ENCODE measurements at places on chromosomes 1 and 21. TPM values are rescaled to one million over a fixed set of nuclear protein-coding genes. Genes with fewer than 3 reads are reported as not detected.

GRCh38 chr1:38560457-38560856 is 299.1 kb downstream of the RRAGC start:
- no peak for DNase-seq

- DNase-seq = no peak
These were observed 493.2 kb upstream of the NFIA start for GRCh38 chr1:60589046-60589748.

GRCh38 chr1:187513190-187513589 is 684.4 kb downstream of the PLA2G4A start:
- no peak for DNase-seq

GRCh38 chr1:245444147-245444828 is 289.5 kb downstream of the KIF26B start:
- DNase-seq = no peak

DNA sequence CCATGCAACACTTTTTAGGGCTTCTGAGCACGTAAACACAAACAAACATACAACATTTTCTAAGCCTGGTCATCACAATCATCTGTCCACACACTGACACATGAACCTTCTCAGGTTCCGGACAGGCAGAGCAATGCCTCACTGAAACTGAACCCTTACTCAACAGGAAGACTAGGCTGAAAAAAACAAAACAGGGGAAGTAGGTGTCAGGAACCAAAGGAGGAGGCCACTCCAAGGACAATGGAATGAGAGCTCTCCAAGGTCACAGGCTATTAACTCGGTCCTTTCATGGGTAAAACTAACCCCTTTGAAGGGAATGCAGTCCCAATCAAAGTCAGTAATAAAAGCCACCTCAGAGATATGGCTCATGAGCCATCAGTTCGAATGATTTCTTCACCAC is 76.6 kb downstream of the FAM78B start:
- no peak for DNase-seq

DNA sequence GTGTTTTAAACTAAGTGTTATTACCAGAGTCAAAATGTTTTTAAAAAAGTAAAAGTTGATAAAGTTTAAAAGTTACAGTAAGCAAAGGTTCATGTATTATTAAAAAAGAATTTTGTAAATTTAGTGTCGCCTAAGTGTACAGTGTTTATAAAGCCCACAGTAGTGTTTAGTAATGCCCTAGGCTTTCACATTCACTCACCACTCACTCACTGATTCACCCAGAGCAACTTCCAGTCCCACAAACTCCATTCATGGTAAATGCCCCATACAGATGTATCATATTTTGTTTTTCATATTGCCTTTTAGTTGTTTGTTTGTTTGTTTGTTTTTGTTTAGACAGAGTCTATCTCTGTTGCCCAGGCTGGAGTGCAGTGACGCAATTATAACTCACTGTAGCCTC is 353.8 kb upstream of the PTBP2 start:
- peak; percentile 40 for DNase-seq

GRCh38 chr1:241688940-241689368 is 36.9 kb downstream of the WDR64 start:
- peak; percentile 83 for DNase-seq

The AMY2B gene
- not detected for total RNA-seq

GRCh38 chr1:67217417-67217816 is 51.2 kb downstream of the IL23R start:
- DNase-seq = no peak

GRCh38 chr1:97647776-97648175 is 273.1 kb downstream of the DPYD start:
- DNase-seq = peak; percentile 75

The KRTAP12-2 gene
- not detected for total RNA-seq

The RUNX3 gene
- total RNA-seq = 0.17 TPM

The TPTE gene
- not detected for total RNA-seq

DNA sequence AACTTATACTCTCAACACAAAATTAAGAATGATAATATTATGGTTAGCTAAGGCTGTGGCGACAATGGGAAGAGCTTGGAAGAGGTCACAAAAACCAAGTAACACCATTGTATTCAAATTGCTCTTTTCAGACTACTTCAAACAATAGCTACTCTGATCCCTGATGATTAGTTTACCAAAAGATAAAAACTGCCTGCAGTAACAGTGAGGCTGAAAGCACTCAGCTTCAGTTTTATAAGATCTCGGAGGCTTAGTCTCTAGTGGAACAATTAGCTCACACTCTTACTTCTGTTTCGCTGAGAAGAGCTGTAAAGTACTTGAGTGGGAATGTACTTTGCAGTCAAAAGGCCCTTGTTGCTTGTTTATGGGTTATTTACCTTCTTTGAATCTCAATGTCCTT is 278.5 kb downstream of the LRRC7 start:
- no peak for DNase-seq

GRCh38 chr1:186829686-186830587 is 1.2 kb downstream of the PLA2G4A start:
- DNase-seq = no peak

DNA sequence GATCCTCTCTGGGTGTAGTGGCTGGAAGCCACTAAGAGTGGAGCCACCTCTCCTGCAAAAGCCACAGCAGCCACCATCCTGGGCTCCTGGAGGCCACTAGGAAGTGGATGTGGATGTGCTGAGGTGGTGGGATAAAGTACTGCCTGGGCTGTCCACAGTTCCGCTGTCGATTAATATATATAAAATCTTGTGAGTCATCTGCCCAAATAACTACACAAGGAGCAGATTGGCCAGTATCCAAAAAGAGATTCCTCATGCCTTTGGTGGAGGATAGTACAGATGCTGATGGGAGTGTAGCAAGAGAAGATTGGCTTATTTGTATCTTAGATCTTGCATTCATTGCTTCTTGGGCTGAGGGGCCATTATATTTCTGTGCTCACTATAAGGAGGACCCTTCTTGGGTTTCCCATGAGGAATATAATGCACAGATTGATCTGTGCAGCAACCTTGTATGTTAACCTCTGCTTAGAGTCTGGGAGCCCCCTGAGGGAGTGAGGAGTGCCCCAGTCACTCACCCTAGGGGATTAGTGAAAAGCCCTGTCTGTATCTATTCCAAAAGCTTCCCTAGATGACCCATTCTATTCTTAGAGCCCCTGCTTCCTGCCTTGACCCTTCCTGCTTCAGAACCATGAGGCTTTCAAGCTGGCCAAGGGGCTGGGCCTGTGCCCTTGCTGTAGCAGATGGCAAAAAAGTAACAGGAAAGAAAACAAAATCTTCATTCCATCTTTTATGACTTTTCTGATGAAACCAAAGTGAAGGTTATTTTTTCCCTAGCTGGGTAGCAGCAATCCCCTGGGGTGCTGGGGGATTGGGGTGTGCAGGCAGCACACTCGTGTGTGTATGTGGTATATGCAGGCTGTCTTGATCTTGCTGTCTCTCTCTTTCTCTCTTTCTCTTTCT is 31.7 kb downstream of the RCSD1 start:
- peak; percentile 95 for DNase-seq

The TMEM51 gene
- 22.2 TPM for total RNA-seq

DNA sequence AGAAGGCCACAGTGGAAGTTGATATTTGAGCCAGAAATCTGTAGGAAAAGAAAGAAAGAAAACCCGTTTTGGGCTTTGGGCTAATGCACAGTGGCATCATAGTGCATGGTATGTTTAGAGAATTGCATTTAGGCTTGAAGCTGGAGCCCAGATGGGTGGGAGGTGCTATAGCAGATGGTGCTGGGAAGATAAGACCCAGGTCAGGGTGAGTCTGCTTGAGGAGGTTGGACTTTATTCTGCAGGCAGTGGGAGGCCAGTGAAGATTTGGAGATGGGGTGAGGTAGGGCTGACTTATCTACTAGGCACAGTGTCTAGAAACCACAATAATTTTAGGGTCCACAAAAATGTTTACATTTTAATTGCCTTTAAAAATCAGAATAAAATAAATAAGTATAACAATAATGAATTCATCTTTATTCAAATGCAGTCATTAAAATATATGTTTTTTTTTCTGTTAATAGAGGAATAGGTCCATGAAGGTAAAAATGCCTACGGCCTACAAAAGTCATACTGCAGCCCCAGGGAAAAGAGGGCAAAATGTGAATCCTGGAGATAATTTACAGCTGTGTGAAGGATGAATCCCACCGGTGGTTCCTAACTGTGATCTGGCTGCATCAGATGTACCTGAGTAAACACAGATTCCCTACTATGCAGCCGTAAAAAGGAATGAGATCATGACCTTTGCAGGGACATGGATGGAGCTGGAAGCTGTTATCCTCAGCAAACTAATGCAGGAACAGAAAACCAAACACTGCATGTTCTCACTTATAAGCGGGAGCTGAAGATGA is 8.7 kb downstream of the DNAJC6 start:
- no peak for DNase-seq

- DNase-seq = peak; percentile 56
These were observed 85.4 kb upstream of the OLIG2 start for GRCh38 chr21:32940079-32941014.

- DNase-seq = no peak
These were observed 55.5 kb downstream of the TOR1AIP2 start for GRCh38 chr1:179822065-179822464.

Measured in M059J (cell line).